ENCODE measurements at places on chromosomes 4 and X.

DNA sequence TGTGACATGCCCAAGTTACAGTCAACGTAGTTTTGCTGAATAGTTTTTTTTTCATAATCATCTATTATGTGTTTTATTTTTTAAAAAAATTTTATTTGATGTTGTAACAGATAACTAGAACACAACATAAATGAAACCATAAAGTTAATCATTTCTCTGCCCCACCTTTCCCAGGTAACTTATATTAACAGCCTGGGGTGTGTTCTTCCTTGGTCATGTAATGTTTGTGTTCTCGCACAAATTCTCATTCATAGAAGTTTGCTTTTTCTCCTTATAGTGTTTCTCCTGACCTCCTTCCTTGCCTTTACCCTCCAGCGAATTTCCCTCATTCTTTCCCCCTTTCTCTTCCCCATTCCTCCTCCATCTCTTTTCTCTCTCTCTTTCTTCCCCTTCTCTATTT is 214.8 kb downstream of the SOWAHB start:
- no peak for DNase-seq

DNA sequence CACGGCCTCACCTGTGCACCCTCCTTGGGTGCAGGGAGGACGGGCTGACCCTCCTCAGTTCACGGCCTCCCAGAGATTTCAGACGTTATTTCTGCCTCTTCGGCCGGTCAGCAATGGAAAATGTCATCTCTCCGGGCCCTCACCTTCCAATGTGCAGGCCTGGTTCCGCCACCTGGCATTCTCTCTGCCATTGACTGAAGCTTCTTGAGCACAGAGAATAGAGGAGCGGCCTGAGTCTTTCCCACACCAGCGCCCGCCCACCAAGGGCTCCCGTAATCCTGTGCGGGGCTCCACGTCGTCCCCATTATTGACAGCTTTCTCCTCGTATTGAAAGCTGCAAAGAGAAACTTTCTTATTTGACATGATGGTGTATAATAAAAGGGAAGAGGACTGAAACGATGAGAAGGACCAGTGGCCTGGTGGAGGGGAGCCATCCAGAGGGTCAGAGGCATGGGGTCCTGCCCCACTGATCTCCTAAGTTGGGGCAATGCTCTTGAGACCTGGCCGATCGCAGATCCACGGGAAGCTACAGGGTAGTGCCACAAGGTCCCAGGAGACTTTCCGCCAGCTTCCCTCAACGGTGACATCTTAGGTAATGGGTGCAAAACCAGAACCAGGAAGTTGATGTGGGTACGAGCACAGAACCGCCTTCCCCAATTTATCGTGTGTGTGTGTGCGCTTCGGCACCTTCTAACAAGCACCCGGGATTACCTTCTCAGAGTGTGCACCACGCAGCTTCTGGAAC is 20.6 kb downstream of the HTRA3 start:
- no peak for DNase-seq

GRCh38 chr4:118849867-118850487 is 14.1 kb upstream of the SEC24D start:
- DNase-seq: no peak

DNA sequence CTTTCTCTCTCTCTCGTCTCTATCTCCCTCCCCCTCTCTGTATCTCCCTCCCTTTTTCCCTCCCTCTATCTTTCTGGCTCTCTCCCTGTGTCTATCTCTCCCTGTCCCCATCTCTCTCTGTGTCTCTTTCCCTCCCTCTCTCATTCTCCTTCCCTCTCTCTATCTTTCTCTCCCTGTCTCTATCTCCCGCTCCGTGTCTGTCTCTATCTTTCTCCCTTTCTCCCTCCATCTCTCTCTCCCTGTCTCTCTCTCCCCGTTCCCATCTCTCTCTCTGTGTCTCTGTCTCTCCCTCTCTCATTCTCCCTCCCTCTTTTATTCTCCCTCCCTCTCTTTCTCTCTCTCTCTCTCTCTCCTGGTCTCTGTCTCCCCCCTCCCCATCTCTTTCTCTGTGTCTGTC is 22.9 kb downstream of the IL3RA start:
- no peak for DNase-seq

DNA sequence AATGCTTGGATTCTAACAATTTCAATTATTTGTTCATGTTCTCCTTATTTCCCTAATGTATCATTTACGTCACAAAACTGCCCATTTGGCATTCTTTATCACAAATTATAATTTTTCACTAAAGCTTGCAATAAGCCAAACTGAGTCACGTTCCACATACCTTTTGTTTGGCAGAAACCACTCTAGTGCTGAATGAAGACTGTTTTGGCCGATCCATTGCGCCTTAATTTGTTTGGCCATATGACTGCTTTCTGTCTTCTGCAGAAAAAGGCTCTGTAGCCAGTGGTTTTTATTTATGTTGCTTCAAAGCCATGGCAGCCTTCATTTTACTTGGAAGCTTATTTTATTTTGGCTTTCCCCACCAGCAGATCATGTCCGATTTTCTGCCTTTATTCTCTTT is 184.4 kb upstream of the HAND2 start:
- DNase-seq: no peak

All from stimulated activated CD8-positive, alpha-beta memory T cell treated with anti-CD3 and anti-CD28 coated beads, Interleukin-7, amount 100 ng/mL, for 1 hour (primary cell).